Suprapubic skin (tissue), 4 donors: ENCODE measurements at places on chromosomes 12 and 14. TPM values are rescaled to one million over a fixed set of nuclear protein-coding genes. Genes with fewer than 3 reads are reported as not detected.
A peak's percentile ranks its signal among the peaks of the same experiment; 100 is the strongest.

DNA sequence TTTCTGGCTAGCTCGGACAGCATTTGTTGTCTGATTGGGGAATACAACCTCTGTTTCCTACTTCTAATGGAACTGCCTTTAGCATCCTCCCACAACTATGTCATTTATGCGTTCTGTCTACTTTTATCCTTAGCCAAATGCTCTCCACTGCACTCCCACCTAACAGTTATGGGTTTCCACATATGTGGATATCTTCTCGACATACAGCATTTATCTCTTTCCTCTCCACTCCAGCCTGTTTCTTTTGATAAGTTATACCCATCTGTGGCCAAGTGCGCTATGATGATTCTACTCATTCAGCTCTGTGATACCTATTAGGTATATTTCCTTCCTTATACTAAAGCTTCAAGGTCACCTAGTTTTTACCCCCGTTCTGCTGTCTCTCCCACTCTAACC lies 122.2 kb upstream of the NAP1L1 start:
- DNase-seq, result no peak
- no peaks in the 10 kb centered on the region for H3K27me3 ChIP-seq
- no peak overlapping the region for H3K4me3 ChIP-seq
- no peaks in the 10 kb centered on the region for H3K36me3 ChIP-seq
- H3K4me1 ChIP-seq, result no peaks in the 10 kb centered on the region

- H3K36me3 ChIP-seq, result no peaks in the 10 kb centered on the region
- no peak overlapping the region for H3K27ac ChIP-seq
- H3K4me3 ChIP-seq, result no peak overlapping the region
- no peaks in the 10 kb centered on the region for H3K27me3 ChIP-seq
- no peak for DNase-seq
Observed at GRCh38 chr12:130524759-130525158, 187.1 kb downstream of the PIWIL1 start.

GRCh38 chr12:52285851-52286530 lies 5.3 kb downstream of the KRT81 start:
- no peaks in the 10 kb centered on the region for H3K36me3 ChIP-seq
- peak; percentile 54 for DNase-seq
- peaks cover 8% of the 10 kb centered on the region for H3K4me1 ChIP-seq
- H3K27ac ChIP-seq, result no peak overlapping the region
- H3K4me3 ChIP-seq, result no peak overlapping the region

DNA sequence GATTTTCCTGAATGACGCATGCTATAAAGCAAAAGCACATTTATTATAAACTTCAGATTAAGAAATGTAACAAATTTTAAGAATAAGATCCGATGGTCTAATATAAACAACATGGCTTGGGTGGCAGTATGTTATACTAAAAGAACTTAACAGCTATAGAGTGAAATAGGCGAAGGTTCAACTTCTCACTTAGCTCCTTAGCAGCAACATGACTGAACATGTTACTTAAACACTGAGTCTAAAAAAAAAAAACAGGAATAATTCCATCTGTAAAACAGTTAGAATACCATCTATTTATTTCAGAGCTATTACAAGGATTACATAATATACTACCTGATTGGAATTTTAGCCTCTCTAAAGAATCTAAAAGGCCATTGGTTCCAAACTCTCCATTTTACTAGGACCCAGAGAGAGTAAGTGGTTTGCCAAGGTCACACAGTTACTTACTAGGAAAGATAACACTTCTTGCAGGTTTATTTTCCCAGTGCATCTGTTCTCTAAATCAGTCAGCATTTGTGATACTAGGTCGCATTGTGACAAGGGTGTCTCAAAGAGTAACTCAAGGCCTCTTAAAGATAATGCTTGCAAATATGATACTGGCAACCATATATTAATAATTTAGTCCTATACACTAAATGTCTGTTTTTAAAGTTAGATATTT lies 14.8 kb downstream of the OSBPL8 start:
- H3K27me3 ChIP-seq, result no peaks in the 10 kb centered on the region
- H3K36me3 ChIP-seq, result no peaks in the 10 kb centered on the region
- H3K4me1 ChIP-seq, result peaks cover 24% of the 10 kb centered on the region

GRCh38 chr14:59882957-59883356 lies 12.4 kb upstream of the RTN1 start:
- H3K4me1 ChIP-seq, result no peaks in the 10 kb centered on the region
- DNase-seq, result no peak
- no peak overlapping the region for H3K27ac ChIP-seq
- peaks cover 8% of the 10 kb centered on the region for H3K27me3 ChIP-seq
- H3K4me3 ChIP-seq, result no peak overlapping the region

- no peak for DNase-seq
- H3K27ac ChIP-seq, result no peak overlapping the region
- no peak overlapping the region for H3K4me3 ChIP-seq
- no peaks in the 10 kb centered on the region for H3K36me3 ChIP-seq
Observed at GRCh38 chr14:102772781-102773570, 4.3 kb upstream of the TRAF3 start.

DNA sequence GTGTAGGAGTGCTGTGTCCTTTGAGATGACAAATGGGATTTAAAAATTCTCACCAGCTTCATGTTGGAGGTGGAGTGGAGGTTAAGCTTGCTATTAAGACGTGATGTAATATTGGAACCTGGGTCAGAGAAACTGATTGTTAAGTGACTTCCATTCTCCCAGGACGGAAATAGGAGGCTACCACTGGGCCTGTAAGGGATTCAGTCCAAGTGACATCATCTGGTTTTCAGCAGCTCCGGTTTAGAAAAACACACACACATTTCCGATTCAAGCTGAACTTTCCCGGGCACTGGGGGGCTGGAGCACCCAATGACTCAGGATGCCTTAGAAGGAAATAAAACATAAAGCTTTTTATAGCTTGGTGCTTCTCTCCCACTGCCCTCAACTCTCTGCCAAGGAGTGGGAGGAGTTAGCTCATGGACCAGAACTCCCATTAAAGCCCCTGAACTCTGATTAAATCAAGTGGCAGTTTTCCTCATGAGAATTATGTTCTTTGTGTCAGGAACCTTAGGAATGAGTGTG lies 12.4 kb downstream of the CALM1 start:
- H3K4me3 ChIP-seq, result no peak overlapping the region
- peaks cover 26% of the 10 kb centered on the region for H3K36me3 ChIP-seq
- H3K4me1 ChIP-seq, result no peaks in the 10 kb centered on the region
- peak; percentile 52 for DNase-seq
- H3K27ac ChIP-seq, result no peak overlapping the region

DNA sequence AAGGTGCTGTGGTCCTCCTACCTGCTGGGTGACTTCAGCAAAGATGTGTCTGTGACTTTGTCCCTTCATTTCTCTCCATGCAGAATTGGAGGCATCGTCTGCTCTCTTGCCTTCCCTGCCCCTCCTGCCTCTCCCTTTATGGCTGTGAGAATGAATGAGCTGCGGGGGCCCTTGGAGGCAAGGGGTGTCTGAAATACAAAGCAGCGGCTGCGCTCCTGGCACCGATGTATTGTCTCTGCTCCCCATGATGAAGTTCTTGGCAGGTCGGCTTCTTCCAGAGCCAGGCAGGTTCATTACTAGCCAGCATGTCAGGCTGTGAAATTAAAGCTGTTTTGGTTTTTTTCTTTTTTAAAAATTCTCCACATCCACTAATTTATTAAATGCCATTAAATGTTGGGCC lies 194.5 kb downstream of the TSPAN9 start:
- DNase-seq, result no peak
- peaks cover 8% of the 10 kb centered on the region for H3K4me1 ChIP-seq
- no peaks in the 10 kb centered on the region for H3K27me3 ChIP-seq
- no peak overlapping the region for H3K4me3 ChIP-seq

GRCh38 chr14:105665247-105665950 lies 139.0 kb downstream of the TMEM121 start:
- no peak overlapping the region for H3K27ac ChIP-seq
- H3K27me3 ChIP-seq, result no peaks in the 10 kb centered on the region
- DNase-seq, result no peak
- peaks cover 4% of the 10 kb centered on the region for H3K4me1 ChIP-seq
- H3K36me3 ChIP-seq, result no peaks in the 10 kb centered on the region
- no peak overlapping the region for H3K4me3 ChIP-seq

- DNase-seq, result no peak
- no peaks in the 10 kb centered on the region for H3K27me3 ChIP-seq
- H3K27ac ChIP-seq, result no peak overlapping the region
- H3K4me3 ChIP-seq, result no peak overlapping the region
- H3K36me3 ChIP-seq, result no peaks in the 10 kb centered on the region
Observed at GRCh38 chr14:36365766-36366165, 45.3 kb upstream of the MBIP start.

- peaks cover 49% of the 10 kb centered on the region for H3K27me3 ChIP-seq
- peaks cover 17% of the 10 kb centered on the region for H3K4me1 ChIP-seq
- H3K27ac ChIP-seq, result no peak overlapping the region
- DNase-seq, result no peak
- H3K4me3 ChIP-seq, result no peak overlapping the region
Observed at GRCh38 chr12:5437182-5437583, 5.3 kb downstream of the NTF3 start.

Gene MMAB
- 17.1 TPM for total RNA-seq

Gene CD163L1
- 4.7 TPM for total RNA-seq

Gene KRT7
- total RNA-seq, result 95.8 TPM
